Caco-2 (cell line): ENCODE measurements at places on chromosomes 7 and 10. TPM values are rescaled to one million over a fixed set of nuclear protein-coding genes. Genes with fewer than 3 reads are reported as not detected.

Gene CDNF
- 3.4 and 3.9 TPM in 2 replicates for total RNA-seq

Gene PRKAR2B
- 0.07 and 0.12 TPM in 2 replicates for total RNA-seq

Gene NOM1
- 37.7 and 38.5 TPM in 2 replicates for total RNA-seq

Gene NIPSNAP2
- total RNA-seq = 59.3 and 63.4 TPM in 2 replicates

Gene SLC13A1
- total RNA-seq = not detected in 2 replicates

Gene UTF1
- total RNA-seq = not detected in 2 replicates

Gene HOXA10
- 7.8 and 9.5 TPM in 2 replicates for total RNA-seq

GRCh38 chr10:60989400-60989876 lies 45.5 kb upstream of the RHOBTB1 start:
- no peaks in the 10 kb centered on the region for H3K27me3 ChIP-seq
- H3K27ac ChIP-seq = no peak overlapping the region
- H3K36me3 ChIP-seq = 0 out of 2 replicates have a peak, but pooled peaks cover 2% of the 10 kb centered on the region

- no peak overlapping the region for H3K4me3 ChIP-seq
- H3K36me3 ChIP-seq = no peaks in the 10 kb centered on the region
- no peaks in the 10 kb centered on the region for H3K4me1 ChIP-seq
- DNase-seq = peak; percentile 24
These were observed 54.9 kb upstream of the ABCB5 start for GRCh38 chr7:20560325-20561180.

DNA sequence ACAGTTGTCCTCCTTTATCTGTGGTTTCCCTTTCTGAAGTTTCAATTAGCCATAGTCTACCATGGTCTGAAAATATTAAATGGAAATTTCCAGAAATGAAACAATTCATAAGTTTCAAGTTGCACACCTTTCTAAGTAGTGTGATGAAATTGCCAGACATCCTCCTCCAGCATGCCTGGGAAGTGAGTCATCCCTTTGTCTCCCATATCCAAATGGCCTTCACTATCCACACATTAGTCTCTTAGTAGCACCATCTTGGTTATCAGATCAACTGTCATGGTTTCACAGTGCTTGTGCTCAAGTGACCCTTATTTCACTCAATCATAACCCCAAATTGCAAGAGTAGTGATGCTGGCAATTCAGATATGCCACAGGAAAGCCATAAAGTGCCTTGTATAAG lies 83.4 kb upstream of the PPP1R9A start:
- peak; percentile 51 for DNase-seq
- H3K4me3 ChIP-seq = no peak overlapping the region
- H3K4me1 ChIP-seq = peaks cover 40% of the 10 kb centered on the region
- H3K27ac ChIP-seq = peak overlapping the region; percentile 72
- no peaks in the 10 kb centered on the region for H3K36me3 ChIP-seq

DNA sequence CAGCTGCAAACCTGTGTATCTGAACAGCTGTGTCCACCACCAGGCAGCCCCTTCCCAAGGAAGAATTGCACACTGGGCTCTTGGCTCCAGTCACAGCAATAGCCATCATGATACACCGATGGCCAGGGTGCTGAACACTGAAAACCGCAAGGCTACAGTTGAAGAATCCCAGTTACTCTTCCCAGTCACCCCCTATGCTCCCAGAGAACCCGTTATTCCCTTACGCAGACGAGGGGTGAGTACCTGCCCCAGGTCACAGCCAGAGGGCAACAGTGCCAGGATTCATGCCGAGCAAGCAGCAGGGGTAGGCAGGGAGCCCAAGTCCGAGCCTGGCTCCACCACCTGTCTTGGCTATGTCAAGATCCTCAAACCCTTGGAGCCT lies 57.8 kb downstream of the RASGEF1A start:
- no peaks in the 10 kb centered on the region for H3K36me3 ChIP-seq
- H3K27me3 ChIP-seq = no peaks in the 10 kb centered on the region
- no peak for DNase-seq
- no peaks in the 10 kb centered on the region for H3K4me1 ChIP-seq

DNA sequence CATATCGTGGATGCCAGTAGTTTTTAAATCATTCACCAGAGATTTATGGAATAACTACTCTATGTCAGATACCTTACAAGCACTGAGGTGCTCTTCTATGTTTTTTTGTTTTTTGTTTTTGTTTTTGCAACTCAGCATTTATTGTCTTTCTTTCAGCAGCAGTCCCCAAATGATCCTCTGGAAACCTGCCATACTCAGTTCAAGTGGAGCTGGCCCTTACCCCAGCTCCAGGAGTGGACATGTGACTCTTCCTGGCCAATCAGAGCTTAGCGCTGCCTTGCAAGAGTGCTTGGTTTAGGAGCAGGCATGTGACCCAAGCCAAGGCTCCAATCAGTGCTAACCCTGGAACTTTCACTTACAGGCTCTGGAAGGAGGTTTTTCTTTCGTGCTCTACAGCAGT lies 356.6 kb upstream of the ZMIZ1 start:
- H3K4me1 ChIP-seq = no peaks in the 10 kb centered on the region
- no peaks in the 10 kb centered on the region for H3K36me3 ChIP-seq
- no peak overlapping the region for H3K4me3 ChIP-seq
- no peak for DNase-seq
- H3K27ac ChIP-seq = no peak overlapping the region

DNA sequence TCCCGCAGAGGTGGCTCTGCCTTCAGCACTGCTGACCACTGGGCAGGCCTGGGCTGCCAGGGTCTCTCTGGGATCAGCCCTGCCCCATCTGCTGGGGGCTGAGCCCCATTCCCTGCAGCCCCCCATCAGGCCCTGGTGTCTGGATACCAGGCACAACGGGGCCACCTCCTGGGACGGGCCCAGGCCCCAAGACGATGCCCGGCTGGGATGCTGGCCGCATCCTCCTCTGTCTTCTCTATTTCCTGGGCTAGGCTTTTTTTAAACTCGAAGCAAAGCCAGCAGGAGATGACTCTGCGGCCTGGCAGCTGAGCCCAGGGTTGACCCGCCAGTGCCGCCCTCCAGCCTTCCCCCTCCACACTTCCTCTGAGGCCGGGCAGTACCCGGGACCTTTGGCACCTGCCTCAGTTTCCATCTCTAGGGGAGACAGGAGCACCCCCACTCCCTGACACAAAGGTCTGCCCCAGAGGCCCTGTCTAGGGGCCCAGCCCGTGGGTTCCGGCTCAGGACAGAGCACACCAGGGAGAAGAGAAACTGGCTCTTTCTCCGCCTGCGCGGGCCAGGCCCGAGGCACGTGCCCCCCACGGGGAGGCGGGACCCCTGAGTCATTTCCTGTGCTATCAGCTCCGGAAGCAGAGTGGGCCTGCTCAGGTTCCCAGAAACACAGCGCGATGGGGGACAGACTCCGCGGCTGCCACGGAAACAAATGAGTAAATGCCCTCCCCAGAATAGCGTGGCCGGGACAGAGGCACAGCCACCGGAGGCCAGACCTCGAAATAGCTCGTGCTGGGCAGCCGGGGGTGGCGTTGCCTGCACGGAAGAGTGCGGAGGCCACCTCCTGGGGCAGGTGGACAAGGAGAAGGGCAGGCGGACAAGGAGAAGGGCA lies 84.6 kb upstream of the PDGFA start:
- no peaks in the 10 kb centered on the region for H3K27me3 ChIP-seq
- peaks cover 6% of the 10 kb centered on the region for H3K4me1 ChIP-seq
- no peak for DNase-seq
- H3K27ac ChIP-seq = no peak overlapping the region
- H3K4me3 ChIP-seq = no peak overlapping the region
- H3K36me3 ChIP-seq = peaks cover 1% of the 10 kb centered on the region

GRCh38 chr10:106612381-106612780 lies 552.1 kb downstream of the SORCS1 start:
- H3K4me1 ChIP-seq = no peaks in the 10 kb centered on the region
- DNase-seq = no peak
- no peak overlapping the region for H3K4me3 ChIP-seq
- no peaks in the 10 kb centered on the region for H3K27me3 ChIP-seq
- H3K36me3 ChIP-seq = no peaks in the 10 kb centered on the region

DNA sequence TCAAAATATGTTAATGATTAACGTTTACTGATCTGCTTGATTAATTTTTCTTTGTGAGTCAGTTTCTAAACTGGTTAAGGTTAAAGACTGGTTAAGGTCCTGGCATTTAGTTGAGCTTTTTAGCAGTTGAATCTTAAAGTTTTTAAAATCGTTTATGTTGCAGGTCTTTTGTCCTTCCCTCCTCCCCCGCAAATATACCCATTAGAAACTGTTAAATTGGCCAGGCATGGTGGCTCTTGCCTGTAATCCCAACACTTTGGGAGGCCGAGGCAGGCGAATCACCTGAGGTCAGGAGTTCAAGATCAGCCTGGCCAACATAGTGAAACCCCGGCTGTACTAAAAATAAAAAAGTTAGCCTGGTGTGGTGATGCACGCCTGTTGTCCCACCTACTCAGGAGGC lies 100.9 kb downstream of the PODXL start:
- H3K27ac ChIP-seq = no peak overlapping the region
- no peak for DNase-seq
- H3K4me1 ChIP-seq = no peaks in the 10 kb centered on the region

GRCh38 chr10:11698691-11699549 lies 43.3 kb upstream of the ECHDC3 start:
- DNase-seq = no peak
- H3K27ac ChIP-seq = no peak overlapping the region
- no peaks in the 10 kb centered on the region for H3K27me3 ChIP-seq
- H3K4me3 ChIP-seq = no peak overlapping the region
- H3K4me1 ChIP-seq = peaks cover 9% of the 10 kb centered on the region

GRCh38 chr7:32161708-32162107 lies 91.5 kb upstream of the PDE1C start:
- H3K27me3 ChIP-seq = no peaks in the 10 kb centered on the region
- no peaks in the 10 kb centered on the region for H3K36me3 ChIP-seq
- H3K27ac ChIP-seq = no peak overlapping the region
- DNase-seq = no peak
- no peaks in the 10 kb centered on the region; the same call in 1 of the 2 replicates for H3K4me1 ChIP-seq
- no peak overlapping the region for H3K4me3 ChIP-seq

DNA sequence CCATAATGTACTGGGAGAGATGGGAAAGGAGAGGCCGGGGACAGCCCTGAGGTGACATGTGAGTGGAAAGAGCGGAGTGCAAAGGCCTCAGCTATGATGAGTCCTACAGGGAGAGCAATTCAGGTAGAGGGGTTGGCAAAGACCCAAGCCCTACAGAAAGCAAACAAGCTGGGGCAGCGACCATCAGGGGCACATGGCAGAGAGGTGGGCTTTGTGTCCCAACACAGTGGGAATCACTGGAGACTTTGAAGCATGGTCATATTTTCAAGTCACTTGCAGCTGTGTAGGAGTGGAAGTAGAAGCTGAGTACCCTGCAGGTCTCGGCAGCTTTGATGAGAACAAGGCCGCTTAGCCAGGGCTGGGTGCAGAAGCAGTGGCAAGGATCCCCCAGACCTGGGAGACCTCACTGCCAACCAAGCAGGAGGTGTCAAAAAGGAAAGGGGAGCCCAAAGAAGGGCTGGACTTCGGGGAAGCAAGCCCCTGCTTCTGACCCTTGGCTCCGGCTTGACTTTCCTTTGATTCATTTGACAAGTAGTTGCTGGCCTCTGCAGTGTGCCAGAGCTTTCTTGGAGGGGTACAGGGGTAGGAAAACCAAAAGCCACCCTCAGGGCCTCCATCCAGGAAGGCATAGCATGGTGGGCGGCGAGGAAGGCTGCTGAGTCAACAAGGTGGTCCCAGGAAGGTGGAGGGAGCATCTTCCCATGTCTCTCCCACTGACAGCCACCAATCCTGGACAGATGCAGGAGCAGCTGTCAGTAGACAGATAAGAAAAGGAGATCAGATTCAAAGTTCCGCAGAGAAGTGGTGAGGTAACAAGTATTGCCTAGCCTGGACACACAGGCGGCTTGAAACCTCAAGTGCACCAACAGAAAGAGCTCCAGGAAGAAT lies 1.9 kb upstream of the PGAM2 start:
- peaks cover 13% of the 10 kb centered on the region for H3K4me1 ChIP-seq
- H3K27me3 ChIP-seq = no peaks in the 10 kb centered on the region
- no peaks in the 10 kb centered on the region for H3K36me3 ChIP-seq
- DNase-seq = no peak
- peak overlapping the region; percentile 37 for H3K27ac ChIP-seq

DNA sequence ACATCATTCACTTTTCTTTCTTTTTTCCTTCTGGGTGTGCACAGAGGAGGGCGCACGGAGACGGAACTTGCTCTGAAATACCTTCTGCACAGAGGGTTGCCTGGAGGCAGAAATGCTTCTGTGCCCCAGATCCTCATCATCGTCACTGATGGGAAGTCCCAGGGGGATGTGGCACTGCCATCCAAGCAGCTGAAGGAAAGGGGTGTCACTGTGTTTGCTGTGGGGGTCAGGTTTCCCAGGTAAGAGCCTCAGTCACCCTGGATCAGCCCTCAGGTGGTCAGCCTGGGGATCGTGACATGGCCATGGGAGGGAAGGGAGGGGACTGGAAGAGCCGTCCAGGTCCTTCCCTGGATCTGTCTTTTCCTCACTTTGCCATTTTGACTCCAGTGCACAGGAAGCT lies 33.6 kb downstream of the VWA2 start:
- H3K4me1 ChIP-seq = peaks cover 16% of the 10 kb centered on the region
- H3K27me3 ChIP-seq = no peaks in the 10 kb centered on the region
- H3K36me3 ChIP-seq = peaks cover 2% of the 10 kb centered on the region; the same call in 1 of the 2 replicates
- H3K4me3 ChIP-seq = no peak overlapping the region

- peaks cover 30% of the 10 kb centered on the region for H3K4me1 ChIP-seq
- peaks cover 2% of the 10 kb centered on the region; the same call in 1 of the 2 replicates for H3K36me3 ChIP-seq
- no peak overlapping the region for H3K4me3 ChIP-seq
- DNase-seq = no peak
These were observed 36.5 kb downstream of the SH3PXD2A start for GRCh38 chr10:103818765-103819374.
